ENCODE measurements at places on chromosomes 3 and 15. TPM values are rescaled to one million over a fixed set of nuclear protein-coding genes. Genes with fewer than 3 reads are reported as not detected.

GRCh38 chr15:74642734-74643664 lies 27.4 kb downstream of the CLK3 start:
- no peak overlapping the region for H3K27ac ChIP-seq
- no peak for DNase-seq
- no peaks in the 10 kb centered on the region for H3K4me1 ChIP-seq
- H3K27me3 ChIP-seq = no peaks in the 10 kb centered on the region

DNA sequence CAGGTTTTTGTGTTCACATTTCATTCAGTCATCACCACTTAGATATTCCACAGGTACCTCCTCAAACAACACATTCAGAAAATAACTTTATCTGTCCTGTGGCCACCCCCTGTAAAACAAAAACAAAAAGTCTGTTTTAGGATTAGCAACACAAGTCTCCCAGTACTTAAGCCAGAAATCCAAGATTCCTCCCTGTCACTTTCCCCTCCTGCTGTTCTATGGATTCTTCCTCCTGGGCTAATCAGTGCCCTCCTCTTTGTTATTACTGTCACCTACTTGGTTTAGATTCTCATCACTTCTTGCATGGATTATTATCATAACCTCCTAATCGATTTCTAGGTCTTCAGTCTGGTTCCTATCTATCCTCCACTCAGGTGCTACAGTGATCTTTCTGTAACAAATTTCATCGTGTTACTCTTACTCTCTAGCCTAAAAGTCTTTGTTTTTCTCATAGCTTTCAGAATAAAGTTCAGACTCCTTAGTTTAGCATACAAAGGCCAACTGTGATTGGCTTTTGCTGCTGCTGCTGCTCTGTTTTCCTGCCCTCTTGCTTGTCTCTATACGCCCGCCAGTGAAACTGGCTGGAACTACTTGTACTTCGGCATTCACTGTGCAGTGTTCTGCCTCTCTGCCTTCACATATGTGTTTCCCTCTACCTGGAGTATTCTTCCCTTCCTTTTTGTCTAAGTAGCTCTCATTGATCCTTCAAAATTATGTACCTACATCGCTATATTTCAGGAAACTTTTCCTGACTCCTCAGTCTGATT lies 32.2 kb downstream of the PPP2R3A start:
- no peaks in the 10 kb centered on the region for H3K36me3 ChIP-seq
- H3K4me3 ChIP-seq = no peak overlapping the region
- no peaks in the 10 kb centered on the region for H3K4me1 ChIP-seq

- no peak overlapping the region for H3K27ac ChIP-seq
- H3K4me3 ChIP-seq = no peak overlapping the region
- no peaks in the 10 kb centered on the region for H3K36me3 ChIP-seq
- no peaks in the 10 kb centered on the region for H3K4me1 ChIP-seq
- H3K27me3 ChIP-seq = no peaks in the 10 kb centered on the region
Measured at GRCh38 chr15:95944661-95945255, 385.7 kb upstream of the NR2F2 start.

- DNase-seq = no peak
- no peak overlapping the region for H3K4me3 ChIP-seq
- no peak overlapping the region for H3K27ac ChIP-seq
- H3K36me3 ChIP-seq = no peaks in the 10 kb centered on the region
Measured at GRCh38 chr3:45872569-45872968, 13.8 kb upstream of the CCR9 start.

DNA sequence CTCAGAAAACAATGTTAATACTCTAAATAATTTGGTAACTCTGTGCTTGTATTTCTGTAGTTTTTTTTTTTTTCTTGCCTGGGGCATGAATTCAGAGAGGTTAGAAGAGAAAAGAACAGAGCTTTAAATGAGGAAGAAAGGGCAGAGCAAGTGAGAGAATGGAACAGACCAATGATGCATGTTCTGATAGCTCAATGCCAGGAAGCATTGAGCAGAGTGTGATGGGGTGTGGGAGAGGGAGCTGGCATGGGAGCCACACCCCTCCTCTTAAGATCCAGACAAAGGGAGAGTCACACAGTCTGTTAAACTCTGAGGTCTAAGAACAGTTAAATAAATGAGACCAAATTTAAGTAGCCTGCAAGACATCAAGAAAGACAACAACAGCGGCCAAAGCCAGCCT lies 538.6 kb downstream of the TUSC7 start:
- H3K4me1 ChIP-seq = no peaks in the 10 kb centered on the region
- no peaks in the 10 kb centered on the region for H3K27me3 ChIP-seq
- no peak overlapping the region for H3K27ac ChIP-seq
- no peak for DNase-seq
- H3K36me3 ChIP-seq = no peaks in the 10 kb centered on the region
- H3K4me3 ChIP-seq = no peak overlapping the region

- peaks cover 96% of the 10 kb centered on the region for H3K27me3 ChIP-seq
- no peak overlapping the region for H3K27ac ChIP-seq
- no peaks in the 10 kb centered on the region for H3K36me3 ChIP-seq
- peaks cover 11% of the 10 kb centered on the region for H3K4me1 ChIP-seq
- DNase-seq = no peak
Measured at GRCh38 chr15:69551391-69552056, 98.9 kb downstream of the RPLP1 start.

- DNase-seq = peak; percentile 83
- peak within 1 kb of the TSS; percentile 78 for H3K4me3 ChIP-seq
- no peaks in the 10 kb centered on the region for H3K27me3 ChIP-seq
- peaks cover 14% of the 10 kb centered on the region for H3K36me3 ChIP-seq
Measured at GRCh38 chr15:90265271-90266060, at the start of gene NGRN. Gene NGRN (plus strand): TSS chr15:90265672. CDS start chr15:90265713, 41 bp downstream.

- no peak overlapping the region for H3K4me3 ChIP-seq
- H3K4me1 ChIP-seq = 0 out of 2 replicates have a peak, but pooled peaks cover 3% of the 10 kb centered on the region
- no peak overlapping the region for H3K27ac ChIP-seq
- no peaks in the 10 kb centered on the region for H3K36me3 ChIP-seq
- DNase-seq = no peak
Measured at GRCh38 chr3:36367912-36368573, 12.3 kb upstream of the STAC start.

DNA sequence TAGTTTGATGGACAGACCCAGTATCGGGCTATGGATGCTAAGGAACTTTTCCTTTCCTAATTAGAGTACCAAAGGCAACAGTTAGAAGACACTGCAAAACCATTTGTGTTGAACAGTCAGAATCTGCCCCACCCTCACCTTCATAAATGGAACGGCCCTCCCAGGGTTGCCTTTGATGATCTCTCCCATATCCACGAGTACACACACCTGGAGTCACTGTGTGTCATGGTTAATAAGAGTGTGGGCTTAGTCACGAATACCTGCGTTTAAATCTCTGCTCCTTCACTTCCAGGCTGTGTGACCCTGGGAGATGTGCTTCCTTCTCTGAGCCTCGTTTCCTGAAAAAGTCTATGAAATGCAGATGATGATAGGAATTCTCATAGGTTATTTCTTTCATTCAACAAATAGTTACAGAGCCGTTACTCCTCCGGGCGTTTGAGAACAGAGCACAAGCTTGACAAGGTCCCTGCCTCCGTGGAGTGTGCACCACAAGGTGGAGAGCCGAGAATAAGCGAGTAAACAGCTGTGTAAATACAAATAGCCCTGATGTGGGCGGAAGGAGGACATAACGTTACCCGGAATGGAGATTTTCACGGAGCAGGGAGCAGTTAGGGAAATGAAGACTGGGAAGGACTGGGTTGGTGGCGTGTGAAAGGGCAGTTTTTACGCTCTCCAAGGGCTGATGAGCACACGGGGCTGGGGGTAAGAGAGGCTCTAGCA lies 6.7 kb downstream of the SLC51A start:
- H3K36me3 ChIP-seq = no peaks in the 10 kb centered on the region
- H3K27me3 ChIP-seq = no peaks in the 10 kb centered on the region
- H3K4me3 ChIP-seq = no peak overlapping the region
- DNase-seq = no peak
- H3K27ac ChIP-seq = no peak overlapping the region

DNA sequence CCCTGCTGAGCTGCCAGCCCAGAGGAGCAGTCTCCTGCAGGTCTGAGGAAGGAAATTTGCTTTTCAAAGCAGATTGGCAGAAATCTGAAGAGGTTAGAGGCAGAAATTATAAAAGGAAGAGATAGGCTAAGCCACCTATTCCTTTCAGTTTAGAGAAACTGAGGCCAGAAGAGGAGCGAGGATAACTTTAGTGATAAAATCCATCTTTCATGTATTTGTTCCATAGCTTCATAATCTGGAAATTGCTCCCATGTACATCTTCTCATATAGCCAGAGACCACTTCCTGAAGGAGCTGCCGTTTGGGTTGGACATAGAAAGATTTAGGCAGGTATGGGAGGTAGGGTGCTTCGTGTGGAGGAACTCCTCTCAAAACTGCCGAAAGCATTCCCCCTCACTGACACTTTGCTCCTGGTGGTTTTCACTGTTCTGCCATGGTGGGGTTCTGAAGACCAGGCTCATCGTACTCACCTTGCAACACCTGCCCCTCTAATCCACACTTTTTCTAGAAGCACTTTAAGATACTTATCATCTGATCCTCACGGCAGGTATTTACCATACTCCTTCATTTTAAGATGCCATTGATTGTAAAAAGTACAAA lies 670 bp upstream of the ACAP2 start:
- no peak overlapping the region for H3K27ac ChIP-seq
- no peaks in the 10 kb centered on the region for H3K36me3 ChIP-seq
- H3K27me3 ChIP-seq = no peaks in the 10 kb centered on the region

- no peak overlapping the region for H3K4me3 ChIP-seq
- H3K36me3 ChIP-seq = no peaks in the 10 kb centered on the region
- no peak overlapping the region for H3K27ac ChIP-seq
- peaks cover 27% of the 10 kb centered on the region for H3K4me1 ChIP-seq
- no peaks in the 10 kb centered on the region for H3K27me3 ChIP-seq
Measured at GRCh38 chr3:66507423-66508260, 6.8 kb upstream of the LRIG1 start.

DNA sequence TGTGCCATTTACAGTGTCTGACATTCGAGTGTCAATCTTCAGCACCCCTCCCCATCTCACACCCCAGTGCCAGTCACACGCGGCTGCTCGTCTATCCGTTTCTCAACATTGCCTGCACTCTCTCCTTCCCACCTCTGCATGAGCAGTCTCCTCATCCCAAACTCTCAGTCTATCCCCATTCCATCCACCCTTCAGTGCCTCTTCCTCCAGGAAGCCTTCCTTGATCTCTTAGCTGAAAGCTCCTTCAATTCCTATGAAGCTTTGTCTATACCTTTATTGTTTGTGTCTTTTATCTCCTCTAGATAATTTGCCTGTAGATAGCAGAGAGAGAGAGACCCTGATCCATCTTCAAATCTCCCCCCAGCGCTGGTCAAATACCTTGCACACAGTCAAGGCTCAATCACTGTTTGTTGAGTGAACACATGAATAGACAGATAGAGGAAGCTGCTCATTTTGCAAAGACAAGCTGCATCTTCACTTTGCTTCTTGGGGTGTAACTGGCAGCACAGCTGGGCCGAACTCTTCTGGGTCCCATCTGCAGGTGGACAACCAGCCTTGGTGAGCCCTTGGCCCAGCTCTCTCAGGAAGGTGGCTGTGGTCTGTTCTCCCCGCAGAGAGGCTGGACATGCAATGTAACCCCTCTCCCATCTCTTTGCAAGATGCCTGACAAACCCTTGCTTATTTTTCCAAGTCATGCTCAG lies 52.8 kb downstream of the ITGA11 start:
- peaks cover 10% of the 10 kb centered on the region for H3K4me1 ChIP-seq
- H3K27me3 ChIP-seq = peaks cover 3% of the 10 kb centered on the region
- no peak for DNase-seq
- no peak overlapping the region for H3K27ac ChIP-seq

DNA sequence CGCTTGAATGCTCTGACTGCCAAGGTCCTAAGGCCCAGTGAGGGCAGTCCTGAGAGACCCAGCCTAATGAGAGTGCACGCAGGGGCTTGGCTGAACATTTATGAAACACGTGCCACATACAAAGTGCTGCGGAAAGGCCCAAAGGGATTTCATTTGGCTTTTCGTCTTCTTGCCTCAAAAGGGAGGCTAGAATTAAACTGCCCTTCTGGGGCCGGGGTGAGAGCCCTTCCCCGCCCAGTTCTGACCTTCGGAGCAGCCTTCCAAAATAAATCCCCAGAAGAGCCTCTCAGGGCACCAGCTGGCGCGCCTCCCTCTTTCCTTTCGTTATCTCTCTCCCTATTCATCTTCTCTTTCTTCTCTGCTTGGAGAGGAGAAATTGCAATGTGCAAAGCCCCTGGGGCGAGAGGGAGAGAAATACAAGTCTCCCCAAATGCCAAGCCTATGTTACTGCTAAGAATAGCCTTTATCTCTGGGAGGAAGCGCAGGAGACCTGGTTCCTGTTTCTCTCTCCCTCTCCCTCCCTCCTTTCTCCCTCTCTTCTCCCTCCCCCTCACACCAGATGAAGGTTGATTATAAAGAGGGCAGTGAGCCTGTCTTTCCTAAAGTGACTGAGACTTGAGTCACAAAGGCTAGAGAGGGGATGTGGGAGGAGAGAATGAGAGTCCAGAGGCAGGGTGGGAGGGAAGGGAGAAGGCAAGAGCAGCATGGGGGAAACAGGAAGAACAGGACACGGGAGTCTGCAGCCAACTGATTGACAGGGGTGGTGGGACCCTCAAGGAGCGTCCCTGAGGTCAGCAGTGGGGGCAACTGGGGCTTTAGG lies 36.7 kb upstream of the NDUFB4 start:
- H3K4me1 ChIP-seq = peaks cover 35% of the 10 kb centered on the region
- peak; percentile 15 for DNase-seq
- H3K36me3 ChIP-seq = no peaks in the 10 kb centered on the region
- peaks cover 5% of the 10 kb centered on the region for H3K27me3 ChIP-seq

DNA sequence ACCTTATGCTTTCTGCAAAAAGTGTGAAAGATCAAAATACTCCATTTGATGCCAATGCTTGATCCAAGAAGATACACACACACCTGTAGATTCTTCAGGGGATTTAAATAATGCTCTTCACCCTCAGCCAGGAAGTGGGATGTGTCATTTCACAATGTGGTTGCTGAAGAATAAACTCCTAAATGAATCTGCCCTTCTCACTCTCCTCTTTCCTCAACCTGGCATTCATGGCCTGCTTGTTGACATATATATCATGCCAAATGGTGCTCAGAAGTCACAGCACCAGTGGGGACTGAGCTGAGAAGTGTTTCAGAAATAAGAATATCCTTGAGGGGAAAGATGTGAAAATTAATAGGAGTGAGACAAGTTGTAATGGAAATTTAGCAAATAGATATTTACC lies 146.6 kb upstream of the ARHGEF26 start:
- no peak for DNase-seq
- no peak overlapping the region for H3K27ac ChIP-seq
- H3K27me3 ChIP-seq = no peaks in the 10 kb centered on the region
- no peaks in the 10 kb centered on the region for H3K36me3 ChIP-seq

GRCh38 chr3:133573054-133573628 lies 345 bp upstream of the CDV3 start:
- H3K27me3 ChIP-seq = no peaks in the 10 kb centered on the region
- peak; percentile 99 for DNase-seq
- H3K27ac ChIP-seq = peak overlapping the region; percentile 93
- H3K4me1 ChIP-seq = peaks cover 72% of the 10 kb centered on the region
- peaks cover 13% of the 10 kb centered on the region for H3K36me3 ChIP-seq
- peak overlapping the region; percentile 80 for H3K4me3 ChIP-seq

GRCh38 chr15:33405096-33405495 lies 94.3 kb downstream of the RYR3 start:
- no peak overlapping the region for H3K4me3 ChIP-seq
- no peaks in the 10 kb centered on the region for H3K4me1 ChIP-seq
- no peak overlapping the region for H3K27ac ChIP-seq
- H3K27me3 ChIP-seq = no peaks in the 10 kb centered on the region
- no peaks in the 10 kb centered on the region for H3K36me3 ChIP-seq

- no peaks in the 10 kb centered on the region for H3K27me3 ChIP-seq
- no peak overlapping the region for H3K27ac ChIP-seq
- no peaks in the 10 kb centered on the region for H3K36me3 ChIP-seq
Measured at GRCh38 chr3:177111541-177111949, 85.7 kb downstream of the TBL1XR1 start.

SLC51B gene
- total RNA-seq = 14.4 TPM

SKIL gene
- total RNA-seq = 20.7 TPM

COPB2 gene
- total RNA-seq = 344 TPM
